H9 (cell line): ENCODE measurements at places on chromosomes 6 and 20.

DNA sequence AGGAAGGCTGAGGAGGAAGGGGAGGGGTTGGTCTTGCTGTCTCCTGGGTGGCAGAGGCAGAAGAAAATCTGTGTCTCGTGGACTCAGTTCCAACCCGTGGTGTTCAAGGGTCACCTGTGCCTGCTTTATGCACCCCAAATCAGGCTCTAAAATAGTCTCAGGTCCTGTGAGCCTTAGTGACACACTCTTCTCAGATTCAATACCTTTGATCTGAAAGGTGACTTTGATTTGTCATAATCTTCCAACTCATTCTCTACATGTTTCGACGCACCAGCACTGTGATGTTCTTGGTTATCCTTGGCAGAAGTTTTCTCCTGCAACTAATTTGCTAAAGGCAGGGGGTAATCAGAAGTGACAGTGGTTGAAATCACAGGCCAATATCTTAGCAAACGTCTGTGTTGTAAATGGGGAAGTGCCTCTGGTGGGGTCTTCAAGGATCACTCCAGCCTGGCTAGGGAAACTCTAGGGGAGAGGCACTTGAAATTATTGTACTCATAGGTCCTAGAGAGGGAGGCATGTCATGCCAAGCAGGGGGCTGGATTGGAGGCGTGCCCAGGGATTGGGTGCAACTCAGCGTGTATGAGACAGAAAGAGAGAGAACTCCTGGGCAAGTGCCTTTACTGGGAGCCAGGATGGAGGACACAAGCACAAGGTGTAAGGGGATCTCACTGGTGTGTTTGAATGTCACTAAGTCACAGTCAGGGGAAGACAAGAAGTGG lies 19.0 kb upstream of the PRND start:
- no peak for DNase-seq
- peaks cover 7% of the 10 kb centered on the region for H3K36me3 ChIP-seq
- peaks cover 16% of the 10 kb centered on the region; the same call in 1 of the 2 replicates for H3K4me1 ChIP-seq
- H3K27me3 ChIP-seq, result no peaks in the 10 kb centered on the region

- H3K27ac ChIP-seq, result no peak overlapping the region
- H3K4me1 ChIP-seq, result no peaks in the 10 kb centered on the region
- H3K4me3 ChIP-seq, result no peak overlapping the region
- no peak for DNase-seq
- peaks cover under 1% of the 10 kb centered on the region; the same call in 1 of the 2 replicates for H3K36me3 ChIP-seq
- peaks cover 72% of the 10 kb centered on the region for H3K27me3 ChIP-seq
Measured at GRCh38 chr6:27768556-27768955, 143.6 kb downstream of the OR2B2 start.

DNA sequence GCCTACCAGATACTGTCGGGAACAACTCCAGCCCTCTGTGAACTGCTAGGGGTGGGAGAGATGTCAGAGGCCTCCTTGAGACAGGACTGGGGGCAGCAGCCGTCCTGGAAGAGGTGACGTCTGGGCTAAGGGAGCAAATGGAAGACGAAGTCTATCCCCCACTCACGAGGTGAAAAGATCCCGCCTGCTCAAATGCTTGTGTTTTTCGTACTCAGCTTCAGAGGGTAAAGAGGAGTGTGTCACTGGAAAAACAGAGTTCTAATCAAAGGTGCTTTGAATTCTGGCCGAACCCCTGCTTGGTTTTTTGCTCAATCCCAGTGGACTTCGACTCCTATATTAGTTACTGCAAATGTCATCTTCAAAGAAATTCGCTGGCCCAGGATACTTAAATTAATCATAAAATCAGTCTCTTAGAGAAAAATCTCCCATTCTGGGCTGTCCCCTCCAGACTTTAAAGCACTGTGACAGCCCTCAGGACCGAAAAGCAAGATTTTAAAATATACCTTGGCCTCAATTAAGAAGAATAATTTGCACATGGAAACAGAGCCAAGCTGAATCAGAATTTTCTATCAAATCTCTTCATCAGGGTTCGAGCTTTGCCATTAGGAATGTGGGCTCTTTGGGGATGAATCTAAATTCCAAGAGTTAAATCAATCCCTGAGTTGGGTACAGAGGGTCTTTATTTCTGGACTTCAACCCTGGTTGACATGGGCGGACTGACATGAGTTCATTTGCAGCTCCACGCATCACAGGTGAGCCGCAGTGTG lies 61.8 kb upstream of the AFDN start:
- DNase-seq, result no peak
- H3K27me3 ChIP-seq, result no peaks in the 10 kb centered on the region
- no peaks in the 10 kb centered on the region for H3K4me1 ChIP-seq

GRCh38 chr6:122426597-122426996 lies 27.1 kb downstream of the HSF2 start:
- H3K27ac ChIP-seq, result no peak overlapping the region
- DNase-seq, result no peak
- peaks cover 8% of the 10 kb centered on the region; the same call in 2 of the 3 replicates for H3K36me3 ChIP-seq
- no peaks in the 10 kb centered on the region for H3K4me1 ChIP-seq
- H3K27me3 ChIP-seq, result no peaks in the 10 kb centered on the region

- no peaks in the 10 kb centered on the region for H3K27me3 ChIP-seq
- no peaks in the 10 kb centered on the region for H3K4me1 ChIP-seq
- no peak overlapping the region for H3K27ac ChIP-seq
- peak overlapping the region; percentile 3; the same call in 1 of the 2 replicates for H3K4me3 ChIP-seq
- DNase-seq, result no peak
Measured at GRCh38 chr6:112085286-112086065, 1.8 kb downstream of the TUBE1 start.

- 0 out of 2 replicates have a peak, but pooled peaks cover 1% of the 10 kb centered on the region for H3K36me3 ChIP-seq
- H3K27me3 ChIP-seq, result no peaks in the 10 kb centered on the region
- no peak for DNase-seq
- no peak overlapping the region for H3K4me3 ChIP-seq
- no peak overlapping the region for H3K27ac ChIP-seq
Measured at GRCh38 chr20:13681248-13682125, 42.8 kb upstream of the TASP1 start.

DNA sequence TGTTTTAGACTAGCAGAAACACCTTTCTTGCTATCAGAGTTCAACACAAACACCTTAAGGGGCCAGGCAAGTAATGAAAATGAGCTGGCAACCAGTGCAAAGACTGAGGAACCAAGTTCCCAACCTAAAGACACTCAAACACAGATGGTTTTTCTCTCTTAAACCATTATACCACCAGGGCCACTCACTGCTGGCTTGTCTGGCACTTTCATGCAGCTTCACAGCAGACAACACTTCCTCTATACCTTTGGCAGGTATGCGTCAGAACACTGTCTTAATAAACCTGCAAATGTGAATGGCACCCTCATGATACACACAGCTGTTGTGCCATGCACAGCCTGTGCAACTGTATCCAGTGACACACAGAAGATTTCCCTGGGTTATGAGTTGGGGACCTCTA lies 41.6 kb downstream of the NFATC2 start:
- H3K36me3 ChIP-seq, result no peaks in the 10 kb centered on the region
- H3K4me3 ChIP-seq, result no peak overlapping the region
- no peak overlapping the region for H3K27ac ChIP-seq
- no peaks in the 10 kb centered on the region for H3K4me1 ChIP-seq

- no peaks in the 10 kb centered on the region for H3K4me1 ChIP-seq
- DNase-seq, result no peak
- no peaks in the 10 kb centered on the region for H3K36me3 ChIP-seq
- H3K27me3 ChIP-seq, result peaks cover 5% of the 10 kb centered on the region; the same call in 1 of the 2 replicates
- no peak overlapping the region for H3K27ac ChIP-seq
Measured at GRCh38 chr6:97427648-97428047, 144.6 kb upstream of the MMS22L start.

- DNase-seq, result no peak
- H3K4me3 ChIP-seq, result peak overlapping the region; percentile 68
- no peak overlapping the region for H3K27ac ChIP-seq
- H3K4me1 ChIP-seq, result no peaks in the 10 kb centered on the region; the same call in 1 of the 2 replicates
Measured at GRCh38 chr20:1893721-1894470, 1.3 kb upstream of the SIRPA start.

- no peak overlapping the region for H3K27ac ChIP-seq
- H3K27me3 ChIP-seq, result no peaks in the 10 kb centered on the region
- H3K4me3 ChIP-seq, result no peak overlapping the region
- no peaks in the 10 kb centered on the region for H3K36me3 ChIP-seq
- no peak for DNase-seq
Measured at GRCh38 chr6:6330407-6330806, 9.9 kb upstream of the F13A1 start.

DNA sequence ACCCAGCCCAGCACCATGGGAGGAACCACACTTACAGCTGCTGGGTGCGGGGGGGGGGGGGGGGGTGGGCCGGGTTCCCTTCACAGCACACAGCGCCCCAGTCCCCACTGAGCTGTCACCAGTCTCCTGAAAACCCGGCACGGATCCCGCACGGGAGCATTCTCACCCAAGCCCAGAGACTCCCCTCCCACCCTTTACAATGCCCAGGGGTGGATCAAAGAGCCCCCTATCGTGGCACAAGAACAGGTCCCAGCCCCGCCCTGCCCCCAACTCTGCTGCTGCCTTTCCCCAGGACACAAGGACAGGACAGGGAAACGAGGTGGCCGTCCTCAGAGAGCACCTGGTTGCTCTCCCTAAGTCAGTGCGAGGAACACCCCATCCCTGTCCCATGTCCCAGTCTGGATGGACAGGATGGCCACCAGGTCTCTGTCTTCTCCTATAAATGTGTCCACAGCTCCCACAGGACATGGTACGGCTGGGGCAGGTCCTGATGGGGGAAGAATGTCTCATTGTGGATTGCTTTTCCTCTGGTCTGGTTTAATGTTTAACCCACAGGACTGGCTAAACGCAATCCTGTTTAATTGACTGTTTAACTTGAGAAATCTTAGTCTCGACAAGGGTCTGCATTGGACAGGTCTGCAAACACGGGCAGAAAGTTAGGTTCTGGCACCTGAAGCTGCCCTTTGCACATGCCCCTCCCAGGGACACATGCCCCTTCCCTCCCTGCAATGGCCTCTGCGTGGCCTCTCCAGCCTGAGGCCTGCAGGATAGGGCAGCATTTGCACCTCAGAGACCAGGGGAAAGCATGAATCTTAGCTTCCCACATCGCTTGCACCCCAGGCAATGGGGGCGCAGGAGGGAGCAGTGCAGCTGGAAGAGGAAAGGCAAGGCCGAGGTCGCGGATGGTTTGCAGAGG lies 45.3 kb downstream of the DACT2 start:
- peak; percentile 48 for DNase-seq
- H3K36me3 ChIP-seq, result no peaks in the 10 kb centered on the region; the same call in 2 of the 3 replicates
- H3K4me3 ChIP-seq, result 0 out of 3 replicates have a peak overlapping the region, but pooled peaks have one; percentile 14
- no peaks in the 10 kb centered on the region; the same call in 1 of the 2 replicates for H3K4me1 ChIP-seq

- no peaks in the 10 kb centered on the region for H3K27me3 ChIP-seq
- H3K27ac ChIP-seq, result no peak overlapping the region
- no peak for DNase-seq
- H3K4me3 ChIP-seq, result no peak overlapping the region
- H3K4me1 ChIP-seq, result no peaks in the 10 kb centered on the region; the same call in 1 of the 2 replicates
- H3K36me3 ChIP-seq, result peaks cover 5% of the 10 kb centered on the region
Measured at GRCh38 chr6:150857062-150857944, 8.2 kb upstream of the MTHFD1L start.

DNA sequence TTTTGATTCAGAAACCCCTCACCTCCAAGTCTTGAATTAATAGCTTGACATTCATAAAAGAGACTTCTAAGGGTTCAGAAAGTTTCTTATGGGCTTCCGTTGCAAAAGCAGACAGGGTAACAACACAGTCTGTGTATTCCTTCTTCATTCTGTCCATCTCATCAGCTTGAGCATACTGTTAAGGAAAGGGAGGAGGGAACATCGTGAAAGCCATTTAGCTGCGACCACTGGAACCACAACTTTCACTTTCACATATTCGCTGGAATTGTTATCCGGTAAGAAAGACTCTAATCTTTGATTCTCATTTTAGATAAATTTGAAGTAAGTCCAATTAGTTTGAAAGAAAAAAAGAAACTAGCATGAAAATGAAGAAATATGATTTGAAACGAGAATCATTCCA lies 174.4 kb downstream of the SYNE1 start:
- no peaks in the 10 kb centered on the region for H3K36me3 ChIP-seq
- H3K4me1 ChIP-seq, result no peaks in the 10 kb centered on the region
- H3K27me3 ChIP-seq, result no peaks in the 10 kb centered on the region
- no peak overlapping the region for H3K4me3 ChIP-seq
- H3K27ac ChIP-seq, result no peak overlapping the region

DNA sequence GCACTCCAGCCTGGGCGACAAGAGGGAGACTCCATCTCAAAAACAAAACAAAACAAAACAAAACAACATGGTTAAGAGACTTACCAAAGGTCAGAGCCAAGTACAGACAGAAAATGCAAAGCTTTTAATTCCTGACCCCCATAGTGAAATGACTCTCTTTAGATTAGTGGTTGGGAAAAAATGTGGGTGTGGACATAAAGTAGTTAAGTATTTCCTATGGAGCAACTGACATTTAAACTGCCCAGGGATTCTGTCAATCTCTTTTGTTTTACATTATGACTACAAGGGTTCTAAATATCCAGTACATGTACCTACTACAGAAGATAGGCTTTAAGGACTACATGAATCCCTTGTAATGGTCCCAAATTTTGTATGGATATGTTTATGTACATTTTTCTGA lies 75.1 kb downstream of the IRAK1BP1 start:
- peaks cover 69% of the 10 kb centered on the region for H3K36me3 ChIP-seq
- H3K27me3 ChIP-seq, result no peaks in the 10 kb centered on the region
- H3K27ac ChIP-seq, result no peak overlapping the region
- no peak for DNase-seq
- no peaks in the 10 kb centered on the region for H3K4me1 ChIP-seq

- H3K27ac ChIP-seq, result no peak overlapping the region
- H3K4me3 ChIP-seq, result no peak overlapping the region
- no peaks in the 10 kb centered on the region for H3K4me1 ChIP-seq
Measured at GRCh38 chr6:125812394-125813292, 21.9 kb downstream of the NCOA7 start.

DNA sequence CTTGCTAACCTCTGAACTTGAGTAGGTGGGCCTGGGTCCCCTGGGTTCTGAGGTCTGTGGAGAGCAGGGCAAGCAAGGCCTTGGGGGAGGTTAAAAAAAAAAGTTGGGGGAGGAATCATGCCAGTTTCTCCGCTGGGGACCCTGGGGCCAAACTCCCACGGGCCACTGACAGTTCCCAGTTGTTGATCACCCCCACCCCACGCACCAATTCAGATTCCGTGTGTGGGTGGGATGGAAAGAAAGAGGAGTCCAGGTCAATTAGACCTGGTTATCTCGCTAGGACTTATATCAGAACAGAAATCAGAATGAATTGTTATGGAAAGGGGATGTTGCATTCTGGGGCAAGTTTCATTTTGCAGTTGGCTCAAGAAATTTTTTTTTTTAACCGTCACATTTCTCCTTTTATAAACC lies 46.7 kb upstream of the SUPT3H start:
- DNase-seq, result no peak
- peaks cover 26% of the 10 kb centered on the region; the same call in 1 of the 2 replicates for H3K27me3 ChIP-seq
- no peak overlapping the region for H3K27ac ChIP-seq
- no peaks in the 10 kb centered on the region for H3K36me3 ChIP-seq
- peak overlapping the region; percentile 97 for H3K4me3 ChIP-seq
- no peaks in the 10 kb centered on the region for H3K4me1 ChIP-seq

- DNase-seq, result no peak
- no peaks in the 10 kb centered on the region for H3K27me3 ChIP-seq
Measured at GRCh38 chr6:158303210-158303731, 9.0 kb upstream of the TULP4 start.
